BJ (cell line): ENCODE measurements at places on chromosomes 4 and X.
A peak's percentile ranks its signal among the peaks of the same experiment; 100 is the strongest.

GRCh38 chr4:76634220-76634619 is 199.2 kb downstream of the SHROOM3 start:
- DNase-seq, result peak; percentile 62

GRCh38 chr4:156473151-156473550 is 498.4 kb downstream of the PDGFC start:
- no peak for DNase-seq

- DNase-seq, result peak; percentile 98
Measured at GRCh38 chrX:49043220-49043986, at the start of gene TFE3. TFE3 (minus strand) TSS chrX:49043357; CDS start chrX:49043226, 131 bp downstream.

- DNase-seq, result no peak
Measured at GRCh38 chr4:86302830-86303229, 57.0 kb downstream of the MAPK10 start.
